NCI-H2081 (cell line): ENCODE measurements at places on chromosomes 16 and 17.

DNA sequence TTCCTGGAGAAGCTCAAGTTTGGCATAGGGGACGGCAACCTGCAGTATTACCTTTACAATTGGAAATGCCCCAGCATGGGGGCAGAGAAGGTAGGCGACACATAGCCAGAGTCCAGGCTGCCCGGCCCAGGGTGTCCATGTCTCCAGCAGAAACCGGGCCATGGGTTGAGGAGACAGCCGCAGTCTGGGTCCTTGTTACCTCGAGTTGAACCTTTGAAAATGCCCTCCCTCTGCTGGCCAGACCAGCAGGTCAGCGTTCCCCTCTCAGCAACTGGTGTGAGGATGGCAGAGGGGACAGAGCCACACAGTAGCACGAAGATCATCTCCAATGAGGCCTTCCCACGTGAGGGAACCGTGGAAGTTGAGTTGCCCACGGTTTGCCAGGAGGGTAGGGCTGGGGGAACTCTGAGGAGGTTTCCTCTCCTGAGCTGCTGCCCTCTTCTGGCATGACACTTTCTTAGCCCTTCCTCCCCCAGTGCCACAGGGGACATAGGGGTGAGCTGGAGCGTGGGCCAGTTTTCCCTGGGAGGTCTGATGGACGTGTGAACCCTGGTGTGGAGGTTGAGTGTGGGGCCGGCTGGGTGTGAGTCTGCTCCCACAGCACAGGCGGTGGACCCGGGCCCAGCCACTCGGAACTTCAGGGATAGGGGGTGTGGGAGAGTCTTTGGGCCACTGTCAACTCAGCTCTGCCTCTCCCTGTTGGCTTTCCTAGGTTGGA, 27.2 kb downstream of the PLCD3 start:
- no peak for DNase-seq

- DNase-seq, result no peak
These were observed 314.3 kb upstream of the DYNLRB2 start for GRCh38 chr16:80226499-80226898.

GRCh38 chr16:3007957-3008689, 4.6 kb upstream of the CLDN9 start:
- DNase-seq, result no peak

DNA sequence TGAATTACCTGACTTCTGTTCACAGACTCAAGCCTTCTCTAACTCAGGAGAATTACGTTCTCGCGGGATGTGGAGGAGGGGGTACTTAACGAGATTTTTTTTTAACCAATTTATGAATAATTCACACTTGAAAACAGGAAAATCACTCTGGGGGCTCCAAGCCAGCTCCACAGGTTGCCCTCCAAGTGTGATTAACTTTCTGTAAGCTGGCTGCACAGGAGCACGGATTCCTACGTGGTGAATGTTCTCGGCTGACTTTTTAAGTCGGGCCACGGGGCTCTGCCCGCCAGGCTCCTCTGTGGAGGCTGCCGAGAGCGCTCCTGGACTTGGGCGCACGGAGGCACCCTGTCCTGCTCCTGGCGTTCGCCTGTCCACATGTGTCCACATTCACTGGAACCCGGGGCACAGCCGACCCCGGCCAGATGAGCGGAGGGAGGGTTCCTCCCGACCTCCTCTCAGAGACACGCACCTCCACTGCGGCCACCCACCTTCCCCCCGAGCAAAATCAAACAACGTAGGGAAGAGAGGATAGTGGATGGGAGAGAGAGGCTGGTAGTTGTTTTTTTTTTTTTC, 147.1 kb upstream of the CHMP6 start:
- no peak for DNase-seq

DNA sequence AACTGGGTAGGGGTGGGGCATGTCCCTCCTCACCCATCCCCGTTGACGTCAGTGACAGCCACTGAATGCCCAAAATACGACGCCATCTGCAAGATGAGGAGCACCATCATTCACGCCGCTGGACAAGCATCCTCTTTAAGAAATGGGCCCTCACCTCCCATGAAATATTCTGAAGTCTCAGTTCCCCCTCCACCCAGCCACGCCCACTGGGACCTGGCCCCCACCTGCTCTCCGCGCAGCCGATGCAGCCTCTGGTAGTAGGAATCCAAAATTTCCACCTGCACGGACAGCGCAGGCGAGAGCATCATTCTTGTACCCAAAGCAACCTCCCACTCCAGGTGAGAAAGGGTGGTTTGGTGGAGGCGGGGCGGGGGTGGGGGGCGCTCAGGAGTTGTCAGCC, 5.6 kb downstream of the ITGA2B start:
- DNase-seq, result no peak

DNA sequence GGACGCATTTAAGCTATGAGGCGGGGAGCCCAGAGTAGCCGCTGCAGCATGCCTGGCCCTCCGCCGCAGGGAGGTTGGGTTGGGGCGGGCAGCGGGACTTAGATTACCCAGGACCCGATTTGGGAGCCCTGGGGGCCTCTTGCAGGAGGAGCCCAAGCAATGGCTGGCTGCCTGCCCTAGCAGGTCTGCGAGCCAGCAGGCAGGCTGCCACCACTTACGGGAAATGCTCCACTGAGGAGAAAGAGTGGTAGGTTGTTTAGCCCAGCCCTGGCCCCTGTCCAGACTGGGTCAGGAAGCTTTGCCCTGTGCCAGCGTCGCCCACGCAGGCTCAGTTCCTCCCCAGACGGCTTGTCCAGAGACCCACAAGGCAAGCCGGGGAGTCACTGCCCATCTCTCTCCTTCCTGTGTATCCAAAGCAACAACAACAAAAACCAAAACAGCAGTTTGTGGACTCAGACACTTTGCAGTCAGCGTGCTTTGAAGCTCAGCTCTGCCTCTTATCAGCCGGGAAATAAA, 10.3 kb upstream of the TVP23A start:
- no peak for DNase-seq

DNA sequence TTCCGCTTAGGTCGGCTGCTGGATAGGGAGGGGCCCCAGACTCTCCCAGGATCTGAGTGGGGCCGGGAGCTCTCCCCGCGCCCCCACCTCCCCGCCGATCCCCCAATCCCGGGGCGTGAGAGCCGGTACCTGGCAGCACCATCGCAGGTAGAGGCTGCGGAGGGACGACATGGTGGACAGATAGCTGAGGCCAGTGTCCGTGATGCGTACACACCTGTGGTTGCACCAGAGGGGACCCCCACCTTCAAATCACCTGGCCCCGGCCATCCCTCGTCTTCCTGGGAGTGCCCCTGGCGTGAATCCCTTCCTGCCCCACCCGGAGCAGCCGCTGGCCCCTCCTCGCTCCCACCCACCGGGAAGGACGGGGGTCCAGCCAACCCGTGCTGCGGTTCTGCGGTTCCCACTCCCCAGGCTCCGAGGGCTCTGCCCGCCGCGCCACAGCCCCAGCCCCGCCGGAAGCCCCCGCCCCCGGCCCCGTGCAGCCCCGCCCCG, 4.7 kb upstream of the WDR24 start:
- no peak for DNase-seq

DNA sequence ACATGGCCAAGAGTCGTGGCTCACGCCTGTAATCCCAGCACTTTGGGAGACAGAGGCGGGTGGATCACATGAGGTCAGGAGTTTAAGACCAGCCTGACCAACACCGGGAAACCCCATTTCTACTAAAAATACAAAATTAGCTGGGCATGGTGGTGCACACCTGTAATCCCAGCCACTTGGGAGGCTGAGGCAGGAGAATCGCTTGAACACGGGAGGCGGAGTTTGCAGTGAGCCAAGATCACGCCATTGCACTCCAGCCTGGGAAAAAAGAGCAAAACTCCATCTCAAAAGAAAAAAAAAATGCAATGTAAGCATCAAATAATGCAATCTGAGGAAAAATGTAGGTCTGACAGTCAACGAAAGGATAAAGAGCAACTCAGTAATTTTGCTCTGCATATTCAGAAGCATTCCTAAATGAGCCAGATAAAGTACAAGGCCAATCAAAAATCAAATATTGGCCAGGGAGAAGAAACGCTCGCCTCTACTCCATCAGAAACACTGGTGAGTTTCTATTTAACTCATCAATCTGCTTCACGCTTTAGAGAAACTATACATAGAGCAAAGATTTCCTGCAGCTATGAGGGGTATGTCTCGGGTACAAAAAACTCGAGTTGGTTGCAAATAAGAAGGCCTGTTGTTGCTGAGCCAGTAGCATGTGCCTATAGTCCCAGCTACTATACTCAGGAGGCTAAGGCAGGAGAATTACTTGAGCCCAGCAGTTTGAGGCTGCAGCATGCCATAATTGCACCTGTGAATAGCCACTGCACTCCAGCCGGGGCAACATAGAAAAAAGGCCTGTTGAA, 3.7 kb downstream of the TXNDC11 start:
- no peak for DNase-seq

- no peak for DNase-seq
These were observed 64.3 kb downstream of the CENPV start for GRCh38 chr17:16288860-16289571.

GRCh38 chr16:86462334-86463084, 47.8 kb upstream of the FOXF1 start:
- DNase-seq, result no peak

GRCh38 chr16:4360538-4361021, 9.5 kb upstream of the PAM16 start:
- no peak for DNase-seq

- DNase-seq, result no peak
These were observed 44.3 kb downstream of the SPECC1 start for GRCh38 chr17:20053361-20053964.

DNA sequence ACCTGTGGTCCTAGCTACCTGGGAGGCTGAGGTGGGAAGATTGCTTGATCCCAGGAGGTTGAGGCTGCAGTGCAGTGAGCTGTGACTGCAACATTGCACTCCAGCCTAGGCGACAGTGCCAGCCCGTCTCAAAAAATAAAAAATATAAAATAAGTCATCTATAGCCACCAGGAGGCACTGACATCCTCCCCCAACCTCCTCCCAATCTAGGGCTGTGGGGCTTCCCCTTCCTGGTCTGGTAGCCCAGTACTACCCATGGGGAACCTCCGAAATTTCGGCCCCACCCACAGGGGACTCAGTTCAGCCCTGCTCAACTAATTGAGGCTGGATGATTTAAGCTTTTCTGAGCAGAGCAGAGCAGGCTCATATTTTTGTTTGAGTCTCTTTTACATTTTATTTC, 3.2 kb downstream of the ZSCAN10 start:
- DNase-seq, result no peak

GRCh38 chr17:7888184-7888920, at the start of gene CHD3:
TSS of gene CHD3 (plus strand) at chr17:7888789. CDS start at chr17:7889001, 212 bp downstream.
- DNase-seq, result no peak

GRCh38 chr16:10514369-10515055, 65.9 kb downstream of the EMP2 start:
- no peak for DNase-seq

DNA sequence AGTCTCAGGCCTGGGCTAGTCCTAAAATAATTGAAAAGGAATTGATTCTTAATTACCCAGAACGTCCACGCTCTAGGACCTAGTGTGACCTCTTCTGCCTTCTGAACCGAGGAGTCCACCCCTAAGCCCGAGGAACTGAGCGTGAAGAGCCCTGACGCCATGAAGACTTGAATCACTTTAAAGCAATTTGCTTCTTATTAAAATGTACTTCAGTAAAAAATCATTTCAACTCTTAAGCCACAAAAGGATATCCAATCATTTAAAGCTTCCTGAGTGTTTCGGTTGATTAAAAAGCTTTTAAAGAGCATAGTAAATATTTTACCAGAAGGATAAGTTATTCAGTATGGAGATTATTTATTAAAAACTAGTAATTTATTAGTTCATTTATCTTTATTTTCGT, 11.6 kb downstream of the HSBP1 start:
- no peak for DNase-seq

GRCh38 chr16:58859958-58860669, 126.0 kb upstream of the GOT2 start:
- DNase-seq, result no peak

DNA sequence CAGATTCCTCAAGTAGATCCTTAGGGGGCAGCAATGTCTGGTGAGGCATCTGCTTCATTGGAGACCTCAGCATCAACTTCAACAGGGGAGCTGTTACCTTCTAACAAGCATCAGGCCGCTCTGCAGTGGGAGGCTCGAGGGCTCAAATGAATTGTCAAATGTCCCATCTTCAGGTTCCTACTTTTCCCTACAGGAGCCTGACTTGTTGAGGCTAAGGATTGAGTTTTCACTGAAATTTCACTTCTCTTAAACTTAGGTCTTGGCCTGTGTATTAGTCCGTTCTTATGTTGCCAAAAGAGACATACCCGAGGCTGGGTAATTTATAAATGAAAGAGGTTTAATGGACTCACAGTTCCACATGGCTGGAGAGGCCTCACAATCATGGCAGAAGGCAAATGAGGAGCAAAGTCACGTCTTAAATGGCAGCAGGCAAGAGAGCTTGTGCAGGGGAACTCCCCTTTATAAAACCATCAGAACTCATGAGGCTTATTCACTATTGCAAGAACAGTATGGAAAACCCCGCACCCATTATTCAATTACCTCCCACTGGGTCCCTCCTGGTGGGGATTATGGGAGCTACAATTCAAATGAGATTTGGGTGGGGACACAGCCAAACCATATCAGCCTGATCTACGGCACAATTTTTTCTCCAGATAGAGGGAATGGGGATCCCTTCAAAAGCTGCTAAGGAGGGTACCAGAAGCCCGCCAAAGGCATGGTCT, 5.1 kb upstream of the CD300LD start:
- no peak for DNase-seq

GRCh38 chr17:58002973-58003372, 4.1 kb downstream of the SRSF1 start:
- DNase-seq, result no peak

- no peak for DNase-seq
These were observed 54.1 kb upstream of the NFAT5 start for GRCh38 chr16:69511651-69512050.

- no peak for DNase-seq
These were observed at the start of gene LAT for GRCh38 chr16:28984619-28985135. TSS of gene LAT (plus strand) at chr16:28985052. CDS start at chr16:28985418, 366 bp downstream.

- DNase-seq, result no peak
These were observed 11.7 kb downstream of the COL1A1 start for GRCh38 chr17:50189550-50190292.

DNA sequence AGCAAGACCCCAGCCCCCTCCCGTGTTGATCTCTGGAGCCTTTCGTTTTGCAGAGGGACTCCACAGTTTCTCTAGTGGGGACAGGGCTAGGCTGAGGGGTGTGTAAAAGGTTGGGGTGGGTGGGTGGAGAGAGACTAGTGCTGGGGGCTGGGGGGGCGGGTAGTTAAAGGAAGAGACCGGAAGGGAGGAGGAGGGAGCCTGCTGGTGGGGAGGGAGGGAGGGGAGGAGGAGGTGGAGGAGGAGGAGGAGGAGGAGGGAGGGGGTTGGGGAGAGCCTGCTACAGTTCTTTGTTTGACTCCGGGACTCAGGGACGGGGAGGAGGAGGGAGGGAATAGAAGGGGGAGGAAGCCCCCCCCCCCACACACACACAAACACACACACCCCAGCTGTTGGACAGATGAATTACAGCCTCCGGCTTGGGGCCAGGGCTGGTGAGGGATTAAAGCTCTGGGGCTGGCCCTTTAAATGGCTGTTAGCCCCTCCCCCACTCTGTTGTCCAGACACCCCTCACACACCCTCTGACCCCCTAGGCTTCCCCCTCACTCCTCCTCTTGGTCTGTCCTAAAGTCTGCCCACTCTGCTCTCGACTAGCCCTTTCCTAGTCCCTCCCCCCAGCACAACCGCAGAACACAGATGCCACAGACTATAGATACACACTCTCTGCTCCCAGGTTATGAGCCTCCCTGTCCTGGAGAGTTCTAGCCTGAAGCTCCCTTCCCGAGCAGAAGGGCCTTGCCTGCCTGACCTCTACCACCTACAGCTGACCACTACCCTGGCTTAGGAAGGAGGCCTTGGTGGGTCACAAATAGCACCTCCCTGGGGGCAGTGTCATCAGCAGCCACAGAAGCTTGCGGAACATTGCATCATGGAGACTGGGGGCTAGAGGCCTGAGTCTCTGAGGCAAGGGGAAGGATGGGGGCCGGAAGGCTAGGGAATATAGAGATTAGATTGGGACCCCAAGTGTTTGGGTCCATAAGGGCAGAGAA, 4.4 kb downstream of the KDM6B start:
- peak; percentile 34 for DNase-seq
